ENCODE measurements at places on chromosomes 1 and 21.

GRCh38 chr1:1427820-1428148 is 6.7 kb upstream of the ANKRD65 start:
- no peak for DNase-seq

- no peak for DNase-seq
Measured at GRCh38 chr1:201597551-201598230, 58.8 kb downstream of the NAV1 start.

DNA sequence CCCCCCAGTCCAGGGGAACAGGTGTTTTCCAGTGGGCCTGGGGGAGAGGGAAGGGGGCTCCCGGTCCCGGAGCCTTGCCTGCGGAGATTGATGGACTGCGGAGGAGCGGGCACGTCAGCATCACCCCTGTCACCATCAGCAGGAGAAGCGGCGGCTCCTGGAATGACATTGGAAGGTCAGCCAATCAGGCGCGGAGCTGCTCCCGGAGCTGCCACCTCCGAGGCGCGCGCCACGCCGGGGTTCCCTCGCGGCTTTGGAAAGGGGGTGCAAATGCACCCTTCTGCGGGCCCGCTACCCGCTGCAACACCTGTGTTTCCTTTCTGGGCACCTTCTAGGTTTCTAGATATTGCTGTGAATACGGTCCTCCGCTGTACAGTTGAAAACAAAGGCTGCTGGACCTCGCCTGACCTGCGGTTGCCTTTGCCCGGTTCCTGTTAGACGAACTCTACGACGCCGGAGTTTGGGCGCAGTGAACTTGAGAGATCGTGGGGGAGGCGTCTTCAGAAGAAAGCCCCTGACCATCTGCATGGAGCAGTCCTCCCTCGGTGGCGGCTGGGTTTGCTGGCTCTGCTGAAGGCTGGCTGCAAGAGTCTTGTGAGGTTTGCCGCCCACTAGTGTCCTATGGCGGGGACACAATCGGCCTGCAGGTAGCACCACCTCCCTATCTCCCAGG is 5.3 kb downstream of the DSCAM start:
- no peak for DNase-seq

DNA sequence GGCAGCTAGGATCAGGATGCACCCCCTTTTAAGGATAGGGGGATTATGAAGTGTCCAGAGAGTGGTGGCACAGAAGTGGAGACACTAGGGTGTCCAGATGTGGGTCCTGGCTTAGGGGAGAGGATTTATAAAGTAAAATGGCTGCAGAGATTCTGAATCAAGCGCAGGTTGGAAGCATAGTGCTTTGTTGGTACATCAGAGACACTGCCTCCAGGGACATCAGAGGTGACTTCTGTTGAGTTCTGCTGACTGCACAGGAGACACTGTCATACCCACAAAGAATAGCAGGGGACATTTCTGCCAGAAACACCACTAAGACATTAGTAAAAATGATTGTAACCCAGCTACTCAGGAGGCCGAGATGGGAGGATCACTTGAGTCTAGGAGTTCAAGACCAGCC is 16.4 kb downstream of the GPR137B start:
- DNase-seq: no peak

GRCh38 chr1:68228851-68229250 is 3.5 kb downstream of the WLS start:
- no peak for DNase-seq
